Inflammatory macrophage treated with lipopolysaccharide for 4 hours (primary cell): ENCODE measurements at places on chromosomes 6 and 20.

DNA sequence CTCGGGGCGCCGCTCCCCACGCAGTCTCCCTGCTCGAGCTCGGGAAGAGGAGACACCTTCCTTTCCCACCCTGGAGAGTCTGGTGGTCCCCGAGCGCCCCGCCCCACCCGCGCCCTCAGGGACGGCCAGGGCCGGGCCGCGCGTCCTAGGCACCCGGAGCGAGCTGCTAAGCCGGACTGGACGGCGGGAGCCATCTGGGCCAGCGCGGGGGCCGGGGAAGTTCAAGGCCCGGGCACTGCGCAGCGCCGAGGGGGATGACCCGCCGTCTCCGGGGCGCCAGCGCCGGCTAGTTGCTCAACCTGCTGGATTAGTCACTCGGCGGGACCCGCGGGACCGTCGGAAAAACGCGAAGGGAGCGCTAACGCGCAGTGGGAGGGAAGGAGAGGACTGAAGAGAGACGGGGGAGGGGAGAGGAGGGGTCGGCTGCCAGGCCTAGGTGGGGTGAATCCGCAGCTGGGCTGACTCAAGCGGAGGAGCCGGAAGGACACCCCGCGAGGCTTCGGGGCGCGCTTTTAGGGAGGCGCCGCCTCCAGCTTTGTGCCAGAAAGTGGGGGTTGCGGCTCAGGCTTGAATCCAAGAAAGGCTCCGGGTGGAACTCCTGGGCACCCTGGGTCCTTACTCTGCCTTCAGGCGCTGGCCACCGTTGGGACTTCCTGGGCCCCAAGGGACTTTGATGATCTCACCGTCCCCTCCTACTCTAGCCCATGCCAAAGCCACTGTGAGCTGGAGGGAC is 75.7 kb upstream of the FOXP4 start:
- peak; percentile 69 for DNase-seq

DNA sequence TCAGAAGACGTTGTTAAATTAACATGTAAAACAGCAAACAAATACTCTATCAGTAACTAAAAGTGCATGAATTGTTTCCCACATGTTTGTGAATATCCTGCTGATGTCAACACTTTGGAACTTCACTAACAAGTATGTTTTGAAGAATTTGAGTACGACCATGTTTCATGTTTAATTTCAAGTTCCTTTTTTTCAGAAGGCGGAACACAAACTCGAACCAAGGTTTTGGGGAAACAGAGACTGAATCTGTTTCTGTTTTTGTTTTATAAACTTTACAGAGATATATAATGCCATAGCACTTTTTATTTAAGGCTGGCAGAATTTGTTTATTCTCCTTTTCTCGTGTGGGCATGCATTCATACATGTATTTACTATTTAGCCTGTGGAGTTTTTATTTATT is 509.3 kb upstream of the CITED2 start:
- peak; percentile 89 for DNase-seq

DNA sequence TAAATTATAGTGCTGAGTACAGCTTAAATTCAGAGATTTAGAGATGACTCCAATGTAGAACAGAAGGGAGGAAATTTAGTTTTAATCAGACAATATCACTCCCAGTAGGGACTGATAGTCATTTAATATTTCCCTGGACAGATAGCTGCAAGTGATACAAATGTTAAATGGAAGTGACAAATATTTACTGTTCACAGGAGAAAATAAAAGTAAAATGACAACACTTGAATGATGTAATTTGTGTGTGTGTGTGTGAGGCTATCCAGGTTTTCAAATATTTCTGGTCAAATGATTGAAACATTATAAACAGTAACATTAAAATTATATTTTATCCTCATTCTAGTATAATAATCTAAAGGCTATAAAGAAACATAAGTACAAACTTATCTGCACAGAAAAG is 220.3 kb upstream of the THEMIS start:
- no peak for DNase-seq

DNA sequence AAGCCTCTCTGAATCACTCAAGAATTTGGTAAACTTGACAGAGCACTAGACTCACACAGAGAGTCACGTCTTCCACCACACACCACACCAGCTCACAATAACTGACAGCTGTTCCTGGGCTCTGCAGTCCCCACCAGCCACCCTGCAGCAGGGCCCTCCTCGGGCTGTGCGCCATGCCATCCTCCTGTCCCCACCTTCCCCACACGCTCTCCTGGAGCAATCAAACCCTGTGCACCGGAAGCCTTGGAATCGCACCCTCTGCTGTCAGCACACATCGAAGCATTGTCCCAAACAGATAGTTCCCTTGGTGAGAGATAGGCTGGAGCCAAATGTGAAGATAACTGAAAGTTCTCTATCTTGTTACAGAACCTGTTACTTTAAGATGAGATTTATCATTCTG is 191.0 kb downstream of the TBXT start:
- no peak for DNase-seq

DNA sequence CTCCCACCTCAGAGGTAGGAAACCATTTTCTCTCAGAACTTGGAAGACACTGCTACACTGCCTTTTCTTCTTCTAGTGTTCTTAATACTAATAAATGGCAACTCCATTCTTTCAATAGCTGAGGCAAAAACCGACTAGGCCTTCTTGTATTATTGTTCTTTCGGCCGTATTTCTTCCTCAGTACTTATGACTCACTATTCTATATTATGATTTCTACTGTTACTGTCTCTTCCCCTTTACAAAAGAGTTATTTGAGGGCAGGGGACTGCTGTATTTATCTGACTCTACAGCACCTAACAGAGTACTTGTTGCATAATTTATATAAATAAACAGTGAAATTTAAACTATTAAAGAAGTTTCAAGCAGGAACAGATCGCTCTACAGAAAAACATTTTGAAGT is 3.1 kb downstream of the DNAAF9 start:
- DNase-seq, result peak; percentile 33

- no peak for DNase-seq
Observed at GRCh38 chr6:163444077-163444476, 29.6 kb downstream of the QKI start.

GRCh38 chr6:20116792-20117191 is 95.5 kb downstream of the MBOAT1 start:
- no peak for DNase-seq

- peak; percentile 12 for DNase-seq
Observed at GRCh38 chr6:87102151-87102621, 7.3 kb upstream of the CGA start.

- no peak for DNase-seq
Observed at GRCh38 chr20:48335308-48336050, 492.3 kb downstream of the PREX1 start.

DNA sequence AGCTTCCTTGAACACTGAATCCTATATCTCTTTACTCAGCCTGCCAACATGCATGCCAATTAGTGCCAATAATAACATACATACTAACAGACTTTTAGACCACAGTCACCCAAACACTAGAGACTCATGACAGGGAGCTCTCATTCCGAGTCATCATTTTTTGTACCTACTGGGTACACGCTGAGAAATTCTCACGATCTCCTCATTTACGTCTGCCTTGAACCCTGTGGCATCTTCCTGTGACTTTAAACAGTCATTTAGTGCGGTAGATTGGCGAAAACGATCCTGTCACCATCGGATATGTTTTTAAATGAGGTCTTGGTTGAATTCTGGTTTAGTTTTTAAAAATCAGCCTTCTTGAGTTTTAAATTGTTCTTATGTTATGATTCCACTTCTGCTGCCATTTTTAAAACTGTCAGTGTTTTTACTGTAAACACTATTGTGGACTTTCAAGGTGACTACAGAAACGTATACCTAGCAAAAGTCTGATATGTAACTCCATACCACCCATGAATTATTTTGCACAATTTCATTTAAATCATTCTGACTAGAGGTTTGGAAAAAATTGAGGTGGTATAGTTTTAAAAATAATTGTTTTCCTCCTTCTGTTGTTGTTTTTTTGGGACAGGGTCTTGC is 275.4 kb downstream of the TSHZ2 start:
- DNase-seq, result no peak

DNA sequence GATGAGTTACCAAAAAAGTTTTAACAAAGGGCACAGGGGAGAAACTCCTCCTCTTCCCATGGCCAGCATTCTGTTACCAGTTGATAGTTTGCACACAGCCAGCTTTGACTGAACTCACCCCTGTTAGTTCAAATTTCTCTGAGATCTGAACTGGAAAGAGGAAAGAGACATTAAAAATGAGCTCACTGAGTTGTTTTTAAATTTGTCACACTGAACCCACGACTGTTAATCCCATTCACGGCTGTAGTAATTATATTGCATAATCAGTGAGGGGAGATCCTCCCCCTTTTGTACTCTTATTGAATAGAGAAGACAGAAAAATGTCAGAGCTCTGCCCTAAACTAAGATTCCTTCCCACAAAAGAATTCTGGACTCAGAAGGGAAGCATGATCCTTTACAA is 17.5 kb upstream of the DSP start:
- no peak for DNase-seq

DNA sequence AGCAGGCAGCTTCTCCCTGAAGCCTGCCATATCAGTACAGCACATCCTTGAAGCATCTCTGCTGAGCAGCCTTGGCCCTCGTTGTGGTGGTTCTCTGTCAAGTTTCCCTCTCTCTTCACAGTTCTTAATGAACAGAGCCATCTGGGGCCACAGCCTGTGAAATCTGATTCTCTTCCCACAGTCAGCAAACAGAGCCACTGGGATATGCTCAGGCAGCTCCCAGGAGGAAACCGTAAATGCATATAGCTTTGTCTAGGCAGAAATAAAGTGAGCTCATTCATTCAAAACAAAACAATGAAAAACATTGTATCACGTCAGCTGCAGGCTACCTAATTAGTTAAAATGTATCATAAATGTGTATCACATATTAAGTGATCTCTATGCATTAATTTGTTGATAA is 80.3 kb downstream of the TBC1D7 start:
- no peak for DNase-seq

- no peak for DNase-seq
Observed at GRCh38 chr6:83285917-83286316, 92.8 kb downstream of the RWDD2A start.

- DNase-seq, result no peak
Observed at GRCh38 chr20:57960803-57961575, 251.2 kb upstream of the PMEPA1 start.

DNA sequence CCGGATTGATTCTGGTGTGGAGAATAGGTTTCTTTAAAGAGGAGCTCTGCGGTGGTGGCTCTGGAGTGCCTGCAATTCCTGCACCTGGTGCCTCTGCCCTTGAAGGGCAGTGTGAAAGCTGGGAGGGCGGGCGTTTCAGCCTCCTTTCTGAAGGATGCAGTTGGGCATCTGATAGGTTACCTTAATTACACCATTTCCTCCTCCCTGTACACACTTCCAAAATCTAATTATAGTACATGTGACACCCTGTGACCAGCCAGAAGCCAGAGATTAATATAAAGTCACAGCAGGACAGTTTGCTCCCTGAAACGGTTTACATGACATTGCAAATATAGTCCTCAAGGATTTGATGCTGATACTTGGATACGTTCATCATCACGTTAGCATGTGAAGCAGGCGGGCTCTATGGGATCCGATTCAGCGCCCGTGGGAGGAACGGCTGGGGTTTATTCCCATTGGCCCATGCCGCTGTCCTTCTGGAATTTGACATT is 548.2 kb downstream of the QKI start:
- DNase-seq, result no peak

DNA sequence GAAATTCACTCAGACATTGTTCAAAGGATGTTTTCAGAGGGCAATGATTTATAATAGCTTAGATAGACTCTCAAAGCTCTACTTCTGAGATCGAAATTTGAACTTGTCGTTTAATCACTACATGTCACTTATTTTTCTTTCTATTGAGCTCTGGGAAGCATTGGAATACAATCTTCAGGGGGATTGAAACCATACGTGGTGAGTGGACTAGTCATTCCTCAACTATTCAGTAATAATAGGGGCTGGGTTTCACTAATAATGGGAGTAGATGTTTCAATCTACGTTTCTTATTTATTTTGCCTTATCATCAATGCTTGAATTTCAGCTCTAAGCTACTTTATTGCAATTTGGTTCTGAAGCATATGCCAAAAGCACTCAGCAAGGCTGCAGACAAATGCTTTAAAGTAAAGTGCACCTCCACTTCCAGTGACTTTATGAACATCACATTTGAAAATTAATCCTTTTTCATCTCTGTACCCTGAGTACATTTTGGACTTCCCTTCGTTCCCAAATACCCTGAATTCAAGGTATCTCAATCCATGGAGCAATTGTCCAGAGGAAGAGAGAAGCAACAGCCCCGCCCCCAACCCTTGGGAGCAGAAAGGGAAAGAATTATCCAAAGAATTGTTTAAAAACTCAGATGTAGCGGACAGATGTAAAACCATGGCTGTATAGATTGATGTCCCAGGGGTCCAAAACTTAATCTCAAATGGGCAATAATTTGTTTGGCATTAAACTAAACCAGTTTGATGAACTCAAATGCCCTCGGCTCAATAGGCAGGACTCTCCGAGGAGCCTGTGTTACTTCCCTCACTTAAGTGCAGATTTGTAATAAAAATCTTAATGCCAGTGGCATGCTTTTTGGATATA is 68.1 kb downstream of the HFE start:
- DNase-seq, result no peak

DNA sequence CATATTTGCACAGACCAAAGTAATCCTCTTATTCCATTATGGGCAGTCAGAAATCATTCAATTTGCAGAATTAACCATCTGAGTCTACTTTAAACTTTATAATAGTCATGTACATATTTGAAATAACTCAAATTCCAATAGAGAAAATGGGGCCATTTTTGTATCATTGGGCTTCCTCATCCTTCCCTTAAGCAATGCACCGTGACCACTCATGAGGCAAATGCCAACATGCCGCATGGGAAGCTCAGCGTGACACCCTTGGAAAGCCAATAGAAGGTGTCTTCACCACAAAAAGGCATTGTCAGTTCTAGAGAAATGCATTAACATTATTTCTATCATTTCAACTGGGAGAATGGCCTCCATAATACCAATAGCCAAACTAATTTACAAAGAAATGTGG is 38.5 kb downstream of the SIM1 start:
- no peak for DNase-seq

DNA sequence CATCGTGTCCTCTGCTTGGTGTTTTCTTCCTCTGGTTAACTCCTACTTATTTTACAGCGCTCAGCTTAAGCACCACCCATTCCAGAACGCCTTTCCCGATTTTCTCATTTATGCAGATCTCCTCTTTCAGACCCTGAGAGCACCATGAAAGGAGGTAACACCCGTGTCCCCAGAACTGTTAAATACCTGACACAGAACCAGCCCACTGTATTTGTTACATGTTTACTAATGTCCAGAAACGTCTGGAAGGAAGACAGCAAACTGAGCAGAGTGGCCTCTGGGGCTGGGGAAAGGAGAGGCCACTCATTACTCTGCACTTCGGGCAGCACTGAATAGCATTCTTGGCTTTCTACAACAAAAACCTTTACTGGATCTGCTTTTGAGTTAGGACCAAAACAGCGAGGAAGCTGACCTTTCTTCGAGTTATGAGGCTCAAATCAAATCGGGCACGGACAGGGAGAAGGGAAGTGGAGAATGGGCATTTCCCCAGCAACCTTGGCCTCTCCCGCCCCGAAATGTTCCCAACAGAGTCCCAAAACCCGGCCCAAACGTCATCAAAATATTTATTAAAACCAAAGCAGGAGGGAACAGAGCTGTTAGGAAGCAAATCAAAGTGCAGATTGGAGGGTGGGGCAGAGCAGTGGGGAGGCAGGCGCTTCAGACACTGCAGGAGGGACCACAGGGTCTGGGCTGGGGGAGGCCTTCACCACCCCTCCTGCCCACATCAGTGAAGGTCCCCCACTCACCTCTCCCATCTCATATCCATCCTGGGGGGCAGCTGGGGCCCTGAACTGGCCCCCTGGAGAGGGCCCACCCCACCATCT is 1.1 kb upstream of the NECAB3 start:
- DNase-seq, result no peak

- DNase-seq, result peak; percentile 15
Observed at GRCh38 chr6:38638941-38639497, 710 bp downstream of the BTBD9 start.
